ENCODE measurements at places on chromosomes 4 and X.

- no peak for DNase-seq
These were observed 34.5 kb upstream of the SLC4A4 start for GRCh38 chr4:71304289-71304850.

DNA sequence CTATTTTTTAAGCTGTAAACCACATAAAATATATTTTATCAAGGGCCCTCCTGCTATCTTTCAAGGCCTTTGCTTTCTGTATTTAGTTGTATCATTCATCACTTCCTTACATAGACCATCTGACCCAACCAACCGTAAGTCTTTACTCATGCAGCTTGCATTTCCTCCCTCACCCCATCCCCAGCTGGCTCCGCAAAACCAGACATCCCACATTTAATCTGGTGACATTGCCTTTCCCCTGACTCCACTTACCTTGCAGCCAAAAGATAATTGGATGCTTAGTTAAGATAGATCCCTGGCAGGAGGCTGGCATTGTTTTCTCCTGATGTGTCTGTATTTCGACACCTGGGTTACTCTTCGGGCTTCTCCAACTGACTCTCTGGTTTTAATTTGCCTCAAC, 183.7 kb upstream of the LDB2 start:
- DNase-seq, result no peak

GRCh38 chr4:35963974-35964515, 280.3 kb downstream of the ARAP2 start:
- DNase-seq, result no peak

- no peak for DNase-seq
These were observed 633.3 kb downstream of the FAT4 start for GRCh38 chr4:125948021-125948420.

GRCh38 chr4:126750723-126751122, 882.0 kb upstream of the INTU start:
- no peak for DNase-seq

DNA sequence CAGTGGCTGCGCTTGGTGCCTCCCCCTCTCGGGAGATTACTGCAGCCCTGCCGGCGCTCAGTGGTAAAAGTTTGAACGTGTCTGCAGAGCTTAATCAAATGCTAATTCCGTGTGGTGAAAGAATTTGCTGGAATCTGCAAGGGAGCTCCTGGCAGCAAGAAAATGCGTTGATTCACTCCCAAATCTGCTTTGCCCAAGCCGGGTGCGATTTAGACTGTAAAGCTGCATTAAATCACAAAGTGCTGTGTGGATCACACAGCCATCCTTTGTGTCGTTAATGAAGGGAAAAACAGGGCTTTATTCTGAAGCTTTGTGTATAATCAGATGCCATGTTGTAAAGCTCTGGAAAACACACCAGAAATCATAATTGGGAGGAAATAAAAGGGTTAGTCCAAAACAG, 444.1 kb downstream of the BCOR start:
- DNase-seq, result no peak

DNA sequence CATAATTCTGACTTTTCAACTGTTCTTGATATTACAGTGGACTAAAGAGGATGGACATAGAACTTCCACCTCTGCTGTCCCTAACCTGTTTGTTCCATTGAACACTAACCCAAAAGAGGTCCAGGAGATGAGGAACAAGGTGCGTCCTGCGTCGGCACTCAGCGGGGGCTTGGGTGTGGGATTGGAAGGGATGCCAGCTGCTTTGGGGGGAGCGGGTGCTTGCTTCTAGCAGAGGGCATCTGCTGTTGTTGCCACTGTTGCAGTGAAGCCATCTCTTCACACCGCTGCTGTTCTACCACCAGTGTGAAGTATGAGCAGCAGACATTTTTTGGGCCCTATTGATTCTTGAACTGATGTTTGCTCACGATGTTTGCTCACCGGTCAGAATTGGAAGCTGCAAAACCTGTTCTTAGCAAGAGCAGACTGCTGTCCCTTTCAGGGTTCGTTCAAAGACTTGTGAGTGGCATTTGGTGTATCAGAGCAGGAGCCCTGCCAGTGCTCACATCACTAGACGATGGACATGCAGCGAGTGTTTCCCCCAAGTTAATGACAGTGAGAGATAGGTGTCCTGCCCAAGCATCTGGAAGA, 55.4 kb downstream of the NOP14 start:
- no peak for DNase-seq

DNA sequence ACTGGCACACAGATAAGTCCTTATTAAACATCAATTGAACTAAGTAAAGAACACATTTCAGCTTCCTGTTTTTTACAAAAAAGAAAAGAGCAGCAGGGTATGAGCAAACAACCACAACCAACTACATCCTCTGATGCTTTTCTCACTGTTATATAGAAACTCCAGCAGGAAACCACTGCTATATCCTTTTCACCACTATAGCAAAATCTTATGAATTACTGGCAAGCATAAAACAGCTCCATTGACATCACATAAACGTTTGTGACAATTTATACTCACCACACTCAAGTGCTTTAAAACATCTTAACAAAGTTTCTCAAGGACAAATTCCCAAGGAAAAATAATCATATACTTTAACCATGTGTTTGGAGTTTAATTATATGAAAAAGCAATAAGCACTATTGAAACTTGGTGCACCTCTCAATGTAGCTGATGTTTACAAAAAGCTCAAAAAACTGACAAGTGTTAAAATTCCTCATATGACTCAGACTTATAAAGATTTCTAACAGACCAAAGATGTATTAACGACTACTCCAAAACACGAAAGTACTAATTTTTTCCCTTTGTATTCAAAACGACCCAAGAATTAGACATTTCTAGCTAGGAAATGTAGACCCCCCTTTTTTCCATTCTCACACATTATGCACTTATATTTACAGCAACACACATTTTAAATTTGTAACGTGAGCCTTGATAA, 12.9 kb downstream of the GPRIN3 start:
- DNase-seq, result no peak

DNA sequence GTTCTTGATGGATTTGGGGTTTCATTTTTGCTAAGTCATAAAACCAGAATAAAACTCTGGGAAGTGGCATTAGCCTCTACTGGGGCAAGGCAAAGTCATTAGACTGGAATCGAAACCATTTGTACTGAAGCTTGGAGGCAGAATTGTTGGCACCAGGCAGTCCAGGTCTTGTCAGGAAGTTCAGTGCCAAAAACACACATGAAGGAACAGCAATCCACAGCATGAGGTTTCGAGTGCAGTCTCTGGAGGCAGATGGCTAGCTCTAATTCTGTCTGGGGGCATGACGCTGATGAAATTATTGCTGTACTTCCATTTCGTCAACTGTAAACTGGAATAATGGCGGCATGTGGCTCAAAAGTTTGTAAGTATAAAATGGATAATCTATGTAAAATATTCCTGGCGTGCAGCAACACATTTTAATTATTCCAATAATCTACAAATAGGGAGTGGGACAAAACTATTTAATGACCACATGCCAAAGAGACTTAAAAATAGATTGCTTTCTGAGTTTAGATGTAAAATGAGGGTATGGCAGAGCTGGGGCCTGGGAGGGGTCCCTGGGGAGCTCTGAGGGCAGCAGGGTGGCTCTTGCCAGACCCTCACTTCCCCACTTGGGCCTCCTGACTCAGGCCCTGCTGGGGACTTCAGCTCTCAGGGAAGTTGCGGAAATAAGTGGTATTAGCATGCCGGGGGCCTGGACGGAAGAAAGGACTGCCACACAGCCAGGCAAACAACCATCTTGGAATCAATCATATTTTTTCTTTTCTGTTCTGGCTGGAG, 18.8 kb upstream of the CENPU start:
- DNase-seq, result no peak

Measured in ACHN (cell line).